Activated CD4-positive, alpha-beta T cell treated with anti-CD3 and anti-CD28 coated beads, Interleukin-2, amount 10 ng/mL, durations not matched to agents 24 days and 14 days (primary cell): ENCODE measurements at places on chromosomes 7 and 10. TPM values are rescaled to one million over a fixed set of nuclear protein-coding genes. Genes with fewer than 3 reads are reported as not detected.
A peak's percentile ranks its signal among the peaks of the same experiment; 100 is the strongest.

BMPER gene
- total RNA-seq: not detected in 2 replicates

BAMBI gene
- 0.31 and 0.44 TPM in 2 replicates for total RNA-seq

GIMAP8 gene
- total RNA-seq: 7.9 and 8.5 TPM in 2 replicates

OR6V1 gene
- not detected in 2 replicates for total RNA-seq

C7orf33 gene
- total RNA-seq: not detected in 2 replicates

FFAR4 gene
- total RNA-seq: not detected in 2 replicates

EGFR gene
- not detected in 2 replicates for total RNA-seq

AFAP1L2 gene
- 3.6 and 3.9 TPM in 2 replicates for total RNA-seq

GIMAP7 gene
- total RNA-seq: 40.5 and 45.0 TPM in 2 replicates

ANXA8 gene
- total RNA-seq: 0.17 TPM in 1 of 2 replicates, not detected in the other

ECHDC3 gene
- total RNA-seq: 0.35 and 0.47 TPM in 2 replicates

- DNase-seq: no peak
Observed at GRCh38 chr7:71334541-71334940, 202.6 kb downstream of the GALNT17 start.

DNA sequence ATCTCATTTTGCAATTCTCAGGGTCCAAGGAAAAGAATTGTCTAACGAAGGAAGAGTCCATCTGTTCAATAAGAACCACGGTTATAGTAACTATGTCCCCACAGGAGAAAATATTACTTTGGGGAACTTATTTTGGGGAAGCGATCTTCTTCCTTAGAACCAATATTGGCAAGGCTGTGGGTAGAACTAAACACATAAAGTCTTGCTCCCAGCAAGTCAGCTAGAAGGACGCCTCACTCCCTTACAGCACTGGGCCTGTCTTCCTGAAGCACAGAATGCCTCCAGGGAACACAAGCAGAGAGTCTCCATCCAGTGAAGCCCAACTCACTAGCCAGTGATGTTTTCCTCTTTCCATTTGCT, 30.2 kb downstream of the C10orf71 start:
- DNase-seq: no peak

DNA sequence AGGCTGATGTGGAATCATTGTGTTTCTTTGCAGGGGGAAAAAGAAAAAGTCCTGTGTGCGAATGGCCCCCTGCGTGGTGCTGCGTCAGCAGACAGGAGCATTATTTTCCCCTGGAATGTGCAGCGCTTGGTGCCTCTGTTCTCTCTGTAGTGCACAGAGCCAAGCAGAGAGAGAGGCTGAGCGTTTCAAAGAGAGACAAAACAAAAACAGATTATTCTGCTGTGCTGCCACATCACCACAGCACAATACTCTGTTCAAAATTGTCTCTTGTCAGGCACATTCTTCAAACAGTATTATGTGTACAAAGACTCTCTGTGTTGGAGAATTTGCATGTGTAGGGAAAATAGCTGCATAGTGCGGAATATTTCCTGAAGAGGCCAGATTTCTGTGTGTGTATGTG, 609.0 kb downstream of the SDK1 start:
- DNase-seq: no peak

- no peak for DNase-seq
Observed at GRCh38 chr7:66415659-66416265, 210.6 kb downstream of the TPST1 start.

DNA sequence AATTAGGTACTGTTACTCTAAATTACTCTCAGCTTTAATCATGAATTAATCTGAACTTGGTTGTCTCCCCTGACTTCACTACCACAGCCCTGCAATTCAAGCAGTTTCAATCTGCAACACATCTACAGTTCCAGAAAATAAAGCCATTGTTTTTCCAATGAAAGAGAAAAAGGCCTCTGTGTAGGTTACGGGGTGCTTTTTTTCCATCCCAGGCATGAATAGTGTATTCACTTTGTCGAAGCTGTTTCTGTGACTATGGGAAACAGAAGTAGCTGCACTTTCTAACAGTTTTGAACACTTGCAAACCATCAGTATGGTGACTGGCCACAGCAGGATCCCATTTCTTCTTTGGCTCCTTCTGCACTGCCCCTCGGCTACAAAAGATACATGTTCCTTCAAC, 460.2 kb downstream of the GRM8 start:
- DNase-seq: no peak

- no peak for DNase-seq
Observed at GRCh38 chr10:48455392-48456151, 149.1 kb downstream of the MAPK8 start.

GRCh38 chr7:95636140-95636940, 40.0 kb upstream of the PDK4 start:
- peak; percentile 8 for DNase-seq

- DNase-seq: no peak
Observed at GRCh38 chr7:102917436-102918353, 4.9 kb downstream of the LRRC17 start.

- DNase-seq: no peak
Observed at GRCh38 chr7:17109020-17109419, 189.4 kb upstream of the AHR start.

GRCh38 chr7:69515495-69516212, 82.6 kb upstream of the AUTS2 start:
- no peak for DNase-seq
